ENCODE measurements at places on chromosomes 1 and 21.

- DNase-seq = no peak
Measured at GRCh38 chr21:43835861-43836260, 29.2 kb upstream of the AGPAT3 start.

GRCh38 chr1:167173516-167174184, 47.0 kb upstream of the POU2F1 start:
- no peak for DNase-seq

GRCh38 chr1:70536708-70537366, 125.8 kb downstream of the CTH start:
- DNase-seq = no peak

GRCh38 chr1:19735440-19736127, 64.1 kb downstream of the TMCO4 start:
- DNase-seq = no peak

DNA sequence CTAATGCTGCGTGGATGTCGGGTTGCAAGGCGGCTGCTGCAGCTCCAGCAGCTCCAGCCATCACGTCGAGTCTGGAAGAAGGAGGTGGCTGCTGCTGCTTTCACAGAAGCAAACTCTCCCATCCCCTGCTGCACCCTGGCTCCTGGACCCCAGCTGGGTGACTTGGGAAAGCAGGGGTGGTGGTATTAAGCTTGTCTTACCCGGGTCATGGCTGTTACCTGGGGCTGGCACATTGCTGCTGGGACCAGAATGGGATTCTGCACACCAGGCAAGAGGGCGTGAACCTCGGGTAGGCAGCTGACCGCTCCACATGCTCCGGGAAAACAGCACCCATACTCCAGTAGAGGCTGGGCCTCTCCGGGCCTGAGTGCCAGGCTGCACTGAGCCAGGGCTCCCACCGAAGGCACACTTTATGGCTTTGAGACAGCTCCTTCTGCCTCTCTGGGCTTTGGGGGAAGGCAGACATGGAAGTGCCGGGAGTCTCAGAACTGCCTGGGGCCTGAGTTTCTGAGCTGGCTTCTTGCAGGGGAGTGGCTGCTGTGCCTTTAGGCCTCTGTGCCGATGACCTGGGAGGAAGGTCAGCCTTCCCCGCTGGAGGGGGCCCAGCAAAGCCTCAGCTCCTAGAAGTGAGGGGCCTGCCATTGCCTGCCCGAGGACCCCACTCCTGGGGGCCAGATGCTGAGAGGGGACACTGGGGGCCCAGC, 1.2 kb downstream of the SMIM1 start:
- DNase-seq = no peak

DNA sequence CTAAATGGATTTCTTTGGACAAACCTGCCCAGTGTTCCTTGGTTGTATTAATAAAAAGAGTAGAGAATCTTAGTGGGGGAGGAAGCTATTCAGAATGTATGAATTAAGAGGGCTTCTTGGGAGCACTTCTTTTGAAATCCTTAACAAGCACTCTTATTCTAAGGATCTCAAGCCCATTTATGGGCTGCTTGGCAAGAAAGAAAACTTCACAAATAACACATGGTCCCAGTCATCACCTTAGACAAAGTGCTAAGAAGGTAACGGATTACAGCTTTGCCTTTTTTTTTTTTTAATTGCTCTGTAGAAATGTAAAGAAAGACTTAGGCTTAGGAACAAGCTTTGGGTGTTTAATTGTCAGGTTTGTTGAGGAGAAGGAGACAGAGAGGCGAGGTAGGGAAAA, 76.6 kb upstream of the IPO9 start:
- no peak for DNase-seq

GRCh38 chr1:159266832-159267231, 35.3 kb upstream of the FCER1A start:
- no peak for DNase-seq

GRCh38 chr1:94807742-94808491, 12.2 kb upstream of the SLC44A3 start:
- DNase-seq = no peak

GRCh38 chr21:34523019-34523555, 11.1 kb upstream of the KCNE1 start:
- DNase-seq = no peak

GRCh38 chr1:234368320-234369032, 4.8 kb upstream of the COA6 start:
- no peak for DNase-seq

DNA sequence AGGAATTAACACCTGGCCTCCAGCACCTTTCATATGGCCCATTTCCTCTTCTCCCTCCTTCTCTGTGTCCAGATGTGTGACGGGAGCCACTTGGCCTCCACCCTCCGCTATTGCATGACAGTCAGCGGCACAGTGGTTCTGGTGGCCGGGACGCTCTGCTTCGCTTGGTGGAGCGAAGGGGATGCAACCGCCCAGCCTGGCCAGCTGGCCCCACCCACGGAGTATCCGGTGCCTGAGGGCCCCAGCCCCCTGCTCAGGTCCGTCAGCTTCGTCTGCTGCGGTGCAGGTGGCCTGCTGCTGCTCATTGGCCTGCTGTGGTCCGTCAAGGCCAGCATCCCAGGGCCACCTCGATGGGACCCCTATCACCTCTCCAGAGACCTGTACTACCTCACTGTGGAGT, 5.6 kb downstream of the TMEM61 start:
- DNase-seq = no peak

GRCh38 chr1:31831397-31832378, 15.9 kb upstream of the SPOCD1 start:
- DNase-seq = no peak

- DNase-seq = no peak
Measured at GRCh38 chr1:50930965-50931737, 28.9 kb downstream of the FAF1 start.

- DNase-seq = no peak
Measured at GRCh38 chr1:7406641-7407543, 364.2 kb upstream of the VAMP3 start.

DNA sequence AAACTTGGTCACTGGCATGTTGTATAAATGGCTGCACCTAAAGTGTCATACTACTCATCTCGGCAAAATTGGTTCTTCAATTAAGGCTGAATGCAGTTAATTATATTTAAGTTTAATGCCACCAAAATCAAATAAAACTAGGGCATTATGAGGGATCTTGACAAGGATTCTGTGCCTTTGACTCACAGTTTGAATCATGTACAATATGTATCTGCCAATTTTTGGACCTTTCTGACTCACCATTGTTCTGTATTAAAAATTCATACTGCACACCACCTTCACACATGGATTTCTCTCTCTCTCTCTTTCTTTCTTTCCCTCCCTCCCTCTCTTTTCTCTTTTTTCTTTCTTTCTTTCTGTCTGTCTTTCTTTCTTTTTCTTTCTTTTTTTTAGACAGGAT, 14.1 kb upstream of the STXBP3 start:
- no peak for DNase-seq

- no peak for DNase-seq
Measured at GRCh38 chr1:217135569-217135915, 412.3 kb upstream of the ESRRG start.
